DMS79 (cell line): ENCODE measurements at places on chromosomes 2 and 18.

- DNase-seq = no peak
Measured at GRCh38 chr18:9048808-9049494, 53.5 kb upstream of the NDUFV2 start.

- no peak for DNase-seq
Measured at GRCh38 chr2:181553244-181553643, 96.1 kb downstream of the ITGA4 start.

- no peak for DNase-seq
Measured at GRCh38 chr2:113240150-113240914, 38.4 kb downstream of the PAX8 start.

DNA sequence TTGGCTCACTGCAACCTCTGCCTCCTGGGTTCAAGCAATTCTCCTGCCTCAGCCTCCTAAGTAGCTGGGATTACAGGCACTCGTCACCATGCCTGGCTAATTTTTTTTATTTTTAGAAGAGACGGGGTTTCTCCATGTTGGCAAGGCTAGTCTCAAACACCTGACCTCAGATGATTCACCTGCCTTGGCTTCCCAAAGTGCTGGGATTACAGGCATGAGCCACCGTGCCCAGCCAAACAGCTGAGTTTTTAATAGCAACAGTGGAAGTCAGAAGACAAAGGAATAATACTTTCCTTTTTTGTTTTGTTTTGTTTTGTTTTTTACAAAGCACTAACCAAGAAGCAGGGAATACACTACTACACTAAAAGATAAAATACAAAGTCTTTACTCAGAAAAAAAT lies 16.9 kb downstream of the GPR75 start:
- DNase-seq = no peak

GRCh38 chr2:241041589-241042158 lies 43.3 kb downstream of the SNED1 start:
- DNase-seq = no peak

- no peak for DNase-seq
Measured at GRCh38 chr18:58367425-58368140, 261.3 kb downstream of the ALPK2 start.

GRCh38 chr2:181459621-181460021 lies 2.4 kb downstream of the ITGA4 start:
- no peak for DNase-seq

GRCh38 chr2:16508490-16508851 lies 157.2 kb downstream of the CYRIA start:
- DNase-seq = no peak

DNA sequence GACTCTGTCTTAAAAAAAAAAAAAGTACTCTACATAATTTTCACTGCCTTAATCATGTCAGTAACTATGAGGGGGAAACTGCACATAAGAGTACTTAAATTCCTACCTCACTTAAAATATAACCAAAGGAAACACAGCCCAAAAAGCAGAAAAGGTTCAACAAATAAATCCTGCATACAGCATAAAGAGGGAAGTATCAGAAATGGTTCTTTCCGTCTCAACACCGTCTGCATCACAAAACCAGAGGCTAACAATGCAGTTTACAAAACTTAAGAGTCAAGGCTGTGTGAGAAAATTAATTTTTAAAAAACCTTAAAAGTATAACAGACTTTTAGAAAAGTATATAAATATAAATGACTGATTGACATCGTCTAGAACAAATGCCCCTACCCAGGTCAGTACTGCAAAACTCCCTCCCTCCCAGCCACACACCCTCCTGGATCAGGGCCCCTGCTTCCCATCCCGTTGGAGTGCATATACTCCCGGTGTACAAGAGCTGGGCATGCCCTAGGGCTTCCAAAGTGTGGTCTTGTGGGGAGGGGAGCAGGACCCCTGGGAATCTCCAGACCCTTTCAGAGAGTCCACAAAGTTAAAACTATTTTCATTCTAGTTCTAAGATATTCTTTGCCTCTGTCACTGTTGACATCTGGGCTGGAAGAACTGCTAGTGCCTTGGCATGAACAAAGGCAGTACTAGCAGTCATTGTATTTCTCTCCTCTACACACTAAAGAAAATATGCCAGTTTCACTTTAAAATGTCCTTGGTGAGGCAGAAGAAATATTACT lies 67.0 kb upstream of the SERTAD2 start:
- DNase-seq = no peak

DNA sequence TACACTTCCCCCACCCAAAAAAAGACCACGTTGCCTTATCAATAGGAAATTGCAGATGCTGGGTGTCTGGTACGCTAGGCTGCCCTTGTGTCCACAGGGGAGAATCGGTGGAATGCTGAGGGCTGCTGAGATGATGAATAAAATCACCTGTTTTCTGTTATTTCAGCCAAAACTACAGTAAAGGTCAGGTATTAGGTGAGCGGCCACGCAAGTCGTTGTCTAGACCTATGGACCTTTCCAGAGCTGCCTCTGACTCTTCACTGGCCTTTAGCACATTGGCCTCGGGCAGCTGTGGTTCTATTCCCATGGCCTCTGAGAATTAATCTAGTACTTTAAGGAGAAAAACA lies 89.6 kb downstream of the MTCL1 start:
- DNase-seq = no peak

DNA sequence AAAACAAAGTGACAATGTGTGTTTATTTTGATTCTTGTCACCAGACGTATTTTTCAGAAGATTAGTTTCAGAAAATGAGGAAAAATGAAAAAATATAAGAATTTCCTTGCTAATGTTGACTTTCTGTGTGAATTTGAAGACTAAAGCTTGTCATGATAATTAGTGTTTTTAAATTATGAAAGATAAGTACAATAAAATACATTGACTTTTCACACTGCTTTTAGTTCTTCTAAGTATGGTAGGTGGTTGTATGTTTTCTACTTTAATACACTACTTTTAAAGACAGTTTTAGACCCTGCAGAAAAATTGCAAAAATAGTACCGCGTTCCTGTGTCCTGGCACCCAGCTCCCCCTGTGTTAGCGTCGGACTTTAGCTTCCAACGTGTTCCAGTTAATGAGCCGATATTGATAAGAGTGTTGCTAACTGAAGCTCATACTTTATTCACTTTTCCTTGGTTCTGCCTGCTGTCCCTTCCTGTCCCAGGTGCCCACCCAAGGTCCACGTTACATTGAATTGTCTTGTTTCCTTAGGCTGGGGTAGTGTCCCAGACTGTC lies 695 bp downstream of the RBFA start:
- no peak for DNase-seq

DNA sequence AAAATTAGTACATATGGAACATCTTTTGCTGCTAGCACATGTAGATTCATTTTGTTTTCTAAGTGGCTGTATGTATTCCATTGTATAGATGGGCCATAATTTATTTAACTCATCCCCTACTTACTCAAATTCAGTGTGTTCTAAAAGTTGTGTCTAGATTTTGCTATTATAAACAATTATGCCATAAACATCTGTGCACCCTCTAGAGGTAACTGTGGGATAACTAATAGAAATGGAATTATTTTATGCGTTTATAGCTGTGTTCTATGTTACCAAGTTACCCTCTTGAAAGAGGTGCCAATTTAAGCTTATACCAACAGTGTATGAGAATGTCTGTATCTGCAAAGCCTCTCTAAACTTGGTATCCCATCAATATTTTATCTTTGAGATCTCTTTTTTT lies 100.4 kb downstream of the MMADHC start:
- DNase-seq = no peak

- no peak for DNase-seq
Measured at GRCh38 chr2:53515435-53516332, 251.9 kb upstream of the CHAC2 start.

GRCh38 chr2:58851598-58851997 lies 610.5 kb upstream of the FANCL start:
- no peak for DNase-seq

DNA sequence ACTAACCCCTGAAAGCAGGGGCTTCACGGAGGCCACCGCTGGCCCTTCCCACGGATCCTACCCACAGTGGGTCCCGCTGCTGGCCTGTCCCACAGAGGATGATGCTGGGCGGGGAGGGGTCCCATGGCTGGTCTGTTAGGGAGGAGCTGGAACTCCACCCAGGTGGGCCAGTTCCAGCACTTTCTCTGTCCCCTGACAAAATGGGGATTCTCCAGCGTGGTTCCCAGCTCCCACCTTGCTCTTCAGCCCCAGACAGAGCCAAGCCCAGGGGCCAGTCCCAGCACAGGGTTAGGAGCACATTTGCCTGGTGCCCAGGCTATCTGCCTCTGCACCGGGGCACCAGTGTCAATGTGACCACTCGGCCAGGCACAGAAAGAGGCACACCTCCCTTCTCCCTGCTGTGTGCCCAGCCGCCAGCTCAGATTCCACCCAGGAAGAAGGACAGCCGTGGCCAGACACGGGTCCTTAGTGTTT lies 50.0 kb downstream of the ANKMY1 start:
- no peak for DNase-seq

- DNase-seq = no peak
Measured at GRCh38 chr2:43224571-43225092, 1.8 kb downstream of the ZFP36L2 start.

- DNase-seq = no peak
Measured at GRCh38 chr2:191977754-191978153, 130.9 kb upstream of the CAVIN2 start.

- no peak for DNase-seq
Measured at GRCh38 chr2:127671557-127672302, 3.6 kb downstream of the LIMS2 start.

- DNase-seq = no peak
Measured at GRCh38 chr2:52269696-52270485, 1238.0 kb upstream of the NRXN1 start.
